ENCODE measurements at places on chromosomes 1 and 21. TPM values are rescaled to one million over a fixed set of nuclear protein-coding genes. Genes with fewer than 3 reads are reported as not detected.

MYBPH gene
- not detected for total RNA-seq

GABRD gene
- total RNA-seq, result not detected

F5 gene
- 13.9 TPM for total RNA-seq

INSRR gene
- not detected for total RNA-seq

FBXO28 gene
- 58.6 TPM for total RNA-seq

RNU1-3 gene
- total RNA-seq, result under 0.01 TPM
